ENCODE measurements at places on chromosomes 13 and 19.

DNA sequence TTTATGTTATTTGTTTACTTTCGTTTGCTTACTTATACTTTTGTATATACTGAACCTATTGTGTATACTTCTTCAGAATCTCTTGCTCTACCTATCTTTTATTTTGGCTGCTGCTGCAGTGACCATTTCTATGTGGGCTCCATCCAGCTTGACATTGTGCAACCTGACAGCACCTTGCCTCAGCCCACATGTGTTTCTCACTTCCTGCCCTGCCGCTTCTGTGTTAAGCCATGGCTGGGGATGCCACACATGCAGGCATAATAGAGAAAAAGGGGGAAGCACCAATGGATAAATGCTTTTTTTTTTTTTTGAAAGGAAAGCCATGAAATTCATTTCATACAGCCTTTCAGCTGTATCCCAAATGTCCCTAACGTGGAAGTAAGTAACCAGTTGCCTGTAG lies 147.6 kb downstream of the RBM26 start:
- no peak for DNase-seq

DNA sequence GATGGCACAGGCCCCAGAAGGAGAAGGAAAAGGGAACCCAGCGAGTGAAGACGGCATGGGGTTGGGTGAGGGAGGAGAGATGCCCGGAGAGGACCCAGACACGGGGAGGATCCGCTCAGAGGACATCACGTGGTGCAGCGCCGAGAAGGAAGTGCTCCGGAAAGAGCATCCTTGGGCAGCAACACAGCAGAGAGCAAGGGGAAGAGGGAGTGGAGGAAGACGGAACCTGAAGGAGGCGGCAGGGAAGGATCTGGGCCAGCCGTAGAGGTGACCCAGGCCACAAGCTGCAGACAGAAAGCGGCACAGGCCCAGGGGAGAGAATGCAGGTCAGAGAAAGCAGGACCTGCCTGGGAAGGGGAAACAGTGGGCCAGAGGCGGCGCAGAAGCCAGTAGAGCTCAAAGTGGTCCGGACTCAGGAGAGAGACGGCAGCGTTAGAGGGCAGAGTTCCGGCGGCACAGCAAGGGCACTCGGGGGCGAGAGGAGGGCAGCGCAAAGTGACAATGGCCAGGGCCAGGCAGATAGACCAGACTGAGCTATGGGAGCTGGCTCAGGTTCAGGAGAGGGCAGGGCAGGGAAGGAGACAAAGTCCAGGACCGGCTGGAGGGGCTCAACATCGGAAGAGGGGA lies 1.1 kb downstream of the PPP1R12C start:
- DNase-seq = peak; percentile 75

DNA sequence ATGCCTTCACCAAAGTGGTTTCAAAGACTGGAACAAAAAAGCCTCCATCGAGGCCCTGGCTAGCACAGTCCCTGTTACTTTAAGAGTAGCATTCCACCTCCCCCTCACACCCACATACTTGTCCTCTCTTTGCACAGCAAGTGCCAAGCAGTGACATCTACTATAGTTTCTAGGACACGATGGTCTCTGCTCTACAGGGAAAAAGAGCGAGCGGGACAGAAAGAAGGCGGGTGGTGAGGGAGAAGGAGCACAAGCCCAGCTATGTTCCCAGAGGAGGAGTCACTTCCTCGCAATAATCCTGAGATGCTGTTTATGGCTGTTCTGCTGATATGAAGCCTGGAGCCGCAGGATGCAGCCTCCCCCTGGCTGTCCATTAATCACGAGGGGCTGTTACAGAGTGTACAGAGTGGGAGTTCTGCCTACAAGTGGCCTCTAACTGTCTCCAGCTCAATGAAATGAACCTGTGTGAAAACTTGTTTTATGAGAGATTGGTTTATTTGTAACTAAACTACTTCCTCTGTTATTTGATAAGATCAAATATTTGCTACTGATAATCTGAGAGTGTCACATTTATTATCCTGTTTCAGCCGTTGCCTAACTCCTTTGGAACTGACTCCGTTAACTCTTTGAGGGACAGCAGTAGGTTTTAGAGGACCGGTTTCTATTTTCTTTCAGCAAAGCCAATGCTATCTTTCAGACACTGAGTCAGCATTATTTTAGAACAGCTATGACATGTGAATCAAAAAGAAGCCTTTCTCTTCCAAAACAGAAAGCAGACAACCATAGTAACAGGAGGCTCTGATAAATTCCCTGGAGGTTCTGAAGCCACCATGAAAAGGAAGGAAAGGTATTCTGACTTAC lies 208.0 kb downstream of the SPRY2 start:
- no peak for DNase-seq

DNA sequence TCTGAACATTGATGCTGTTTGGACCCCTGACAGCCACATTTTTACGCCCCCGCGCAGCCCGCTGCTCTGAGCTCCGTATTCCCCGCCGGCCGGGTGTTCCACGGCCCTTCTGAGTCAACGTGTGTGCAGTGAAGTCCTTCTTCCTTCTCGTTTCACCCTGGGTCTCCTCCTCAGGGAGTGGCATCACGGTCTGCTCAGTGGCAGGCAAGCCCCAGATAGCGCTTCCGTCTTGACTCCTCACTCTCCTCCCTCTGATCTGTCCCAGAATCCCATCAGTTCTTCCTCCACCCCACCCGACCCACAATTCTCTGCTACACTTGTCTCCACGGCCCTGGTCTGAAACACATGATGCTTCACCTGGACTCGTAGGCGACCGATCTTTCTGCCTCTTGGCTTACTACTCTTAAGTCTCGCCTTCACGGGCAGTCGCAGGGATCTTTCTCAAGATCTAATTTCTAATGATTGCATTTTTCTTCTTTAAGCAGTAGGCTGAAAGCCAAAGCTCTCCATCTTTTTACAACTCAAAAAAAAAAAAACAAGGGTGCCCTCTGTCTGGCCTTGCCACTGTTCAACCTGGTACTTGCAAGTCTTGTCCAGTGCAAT lies 33.9 kb downstream of the CCNE1 start:
- DNase-seq = peak; percentile 28

DNA sequence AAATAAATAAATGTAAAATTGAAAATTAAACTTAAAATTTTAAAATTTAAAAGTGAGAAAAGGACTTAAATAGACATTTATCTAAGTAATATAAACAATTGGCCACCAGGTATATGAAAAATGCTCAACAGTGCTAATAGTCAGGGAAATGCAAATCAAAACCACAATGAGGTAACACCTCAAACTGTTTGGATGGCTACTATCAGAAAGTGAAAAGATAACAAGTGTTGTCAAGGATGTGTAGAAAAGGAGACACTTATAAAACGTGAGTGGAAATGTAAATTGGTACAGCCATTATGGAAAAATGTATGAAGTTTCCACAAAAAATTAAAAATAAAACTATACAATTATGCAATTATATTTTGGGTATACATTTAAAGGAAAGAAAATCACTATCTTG lies 752.2 kb downstream of the EFNB2 start:
- no peak for DNase-seq

- no peak for DNase-seq
These were observed 119.2 kb upstream of the IPO5 start for GRCh38 chr13:97834250-97834649.

DNA sequence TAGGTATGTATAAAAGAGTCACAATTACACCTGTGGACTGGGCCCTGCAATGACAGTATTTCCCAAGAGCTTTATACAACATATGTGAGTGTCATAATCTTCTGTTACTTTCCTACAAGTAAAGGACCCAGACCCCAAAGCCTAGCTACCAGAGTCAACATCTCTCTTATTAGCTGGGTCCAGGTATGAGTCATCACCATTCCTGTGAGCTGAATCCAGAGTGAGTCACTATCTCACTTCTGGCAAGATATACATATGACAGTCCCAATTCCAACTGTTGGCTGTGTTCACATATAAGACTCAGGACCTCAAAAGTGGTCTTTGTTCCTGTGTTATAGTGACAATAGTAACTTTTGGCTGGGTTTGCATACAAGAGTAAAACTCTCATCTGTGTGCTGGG lies 46.7 kb downstream of the ZNF729 start:
- no peak for DNase-seq

GRCh38 chr19:1366899-1367870 lies 16.5 kb upstream of the NDUFS7 start:
- no peak for DNase-seq

DNA sequence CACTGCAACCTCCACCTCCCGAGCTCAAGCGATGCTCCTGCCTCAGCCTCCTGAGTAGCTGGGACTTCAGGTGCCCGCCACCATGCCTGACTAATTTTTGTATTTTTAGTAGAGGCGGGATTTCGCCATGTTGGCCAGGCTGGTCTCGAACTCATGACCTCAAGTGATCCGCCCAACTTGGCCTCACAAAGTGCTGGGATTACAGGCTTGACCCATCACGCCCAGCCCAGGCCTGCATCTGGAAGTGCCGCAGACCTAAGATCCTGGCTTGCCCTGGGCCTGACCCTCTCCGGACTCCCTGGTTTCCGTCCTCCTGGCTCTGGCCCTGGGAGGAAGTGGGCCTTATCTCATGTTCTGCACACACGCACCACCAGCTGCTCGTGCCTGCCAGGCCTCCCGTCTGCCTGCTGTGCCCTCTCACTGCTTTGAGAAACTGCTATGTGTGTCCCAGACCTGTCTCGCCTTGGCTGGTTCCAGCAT lies 4.7 kb upstream of the PTGIR start:
- no peak for DNase-seq

DNA sequence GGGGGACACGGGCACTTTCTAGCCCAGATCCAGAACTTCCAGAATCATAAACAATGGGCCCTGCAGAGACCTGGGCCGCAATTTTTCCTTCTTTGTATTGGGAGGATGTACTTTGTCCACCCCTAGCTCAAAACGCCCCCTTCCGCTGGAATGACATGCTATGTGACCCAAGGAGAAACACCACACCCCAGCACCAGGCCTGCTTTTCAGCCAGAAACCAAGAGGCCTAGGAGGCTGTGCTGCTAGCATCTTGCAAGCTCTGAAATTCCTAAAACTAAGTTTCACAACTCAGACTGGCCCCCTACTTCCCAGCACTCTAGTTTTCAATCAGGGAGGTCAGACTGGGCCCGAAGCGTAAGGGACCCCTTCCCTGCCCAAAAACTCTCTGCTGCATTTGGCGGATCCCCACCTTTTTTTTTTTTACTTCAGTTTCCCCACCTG lies 538 bp downstream of the LSM4 start:
- no peak for DNase-seq

- peak; percentile 12 for DNase-seq
These were observed 64.6 kb downstream of the PDS5B start for GRCh38 chr13:32650705-32651311.

- DNase-seq = no peak
These were observed 91.2 kb downstream of the KATNAL1 start for GRCh38 chr13:30216111-30216510.

GRCh38 chr13:97385854-97386253 lies 48.1 kb upstream of the RAP2A start:
- no peak for DNase-seq
